ENCODE measurements at places on chromosomes 6 and 20. TPM values are rescaled to one million over a fixed set of nuclear protein-coding genes. Genes with fewer than 3 reads are reported as not detected.
A peak's percentile ranks its signal among the peaks of the same experiment; 100 is the strongest.

The GPR6 gene
- total RNA-seq: not detected

DNA sequence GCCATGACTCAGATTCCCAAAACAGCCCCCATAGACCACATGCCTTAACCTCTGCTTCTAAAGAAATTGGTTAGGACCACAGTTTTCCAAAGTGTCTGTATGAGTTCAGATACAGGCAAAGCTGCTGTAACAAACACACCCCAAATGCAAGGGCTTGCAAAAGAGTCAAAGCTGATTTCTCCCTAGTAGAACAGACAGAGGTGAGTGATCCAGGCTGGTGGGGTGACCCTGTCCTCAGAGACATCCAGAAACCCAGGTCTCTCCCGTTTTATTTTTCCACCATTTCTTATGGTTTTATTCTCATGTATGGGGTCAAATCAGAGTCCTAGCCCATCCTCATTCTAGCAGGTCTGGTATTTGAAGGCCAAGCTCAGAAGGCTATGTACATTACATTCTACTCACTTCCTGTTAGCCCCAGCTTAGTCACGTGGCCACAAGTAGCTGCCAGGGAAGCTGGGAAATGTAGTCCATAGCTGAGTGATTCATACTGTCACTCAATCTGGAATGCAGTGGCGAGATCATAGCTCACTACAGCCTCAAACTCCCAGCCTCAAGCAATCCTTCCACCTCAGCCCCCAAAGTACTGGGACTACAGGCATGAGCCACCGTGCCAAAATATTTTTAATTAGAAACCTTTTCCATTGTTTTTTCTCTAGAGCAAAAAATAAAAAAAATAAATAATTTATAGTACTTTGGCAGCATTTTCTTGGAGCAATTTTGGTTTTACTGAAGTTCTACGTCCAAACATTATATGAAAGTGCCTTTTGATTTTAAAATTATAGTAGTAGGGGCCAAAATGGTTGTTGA lies 175.2 kb downstream of the ZMYND8 start:
- DNase-seq: peak; percentile 77

The TCF21 gene
- total RNA-seq: not detected

DNA sequence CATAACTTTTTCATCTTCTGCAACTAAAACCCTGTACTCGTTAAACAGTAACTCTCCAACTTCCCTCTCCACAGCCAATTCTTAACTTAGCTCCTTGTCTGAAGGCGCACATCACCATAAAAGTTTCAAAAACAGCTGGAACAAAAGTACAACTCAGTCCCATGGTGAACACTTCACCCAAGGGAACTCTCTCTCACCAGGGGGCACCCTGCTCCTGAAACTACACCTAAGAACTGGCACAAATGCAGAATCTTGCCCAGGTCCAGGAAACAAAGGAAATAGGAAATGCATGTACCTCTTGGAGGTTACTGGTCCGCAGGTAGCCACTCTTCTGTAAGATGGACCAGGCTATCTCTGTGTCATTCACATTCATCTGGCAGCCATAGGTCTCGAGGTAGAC lies 6.6 kb downstream of the CDK5RAP1 start:
- no peak for DNase-seq

DNA sequence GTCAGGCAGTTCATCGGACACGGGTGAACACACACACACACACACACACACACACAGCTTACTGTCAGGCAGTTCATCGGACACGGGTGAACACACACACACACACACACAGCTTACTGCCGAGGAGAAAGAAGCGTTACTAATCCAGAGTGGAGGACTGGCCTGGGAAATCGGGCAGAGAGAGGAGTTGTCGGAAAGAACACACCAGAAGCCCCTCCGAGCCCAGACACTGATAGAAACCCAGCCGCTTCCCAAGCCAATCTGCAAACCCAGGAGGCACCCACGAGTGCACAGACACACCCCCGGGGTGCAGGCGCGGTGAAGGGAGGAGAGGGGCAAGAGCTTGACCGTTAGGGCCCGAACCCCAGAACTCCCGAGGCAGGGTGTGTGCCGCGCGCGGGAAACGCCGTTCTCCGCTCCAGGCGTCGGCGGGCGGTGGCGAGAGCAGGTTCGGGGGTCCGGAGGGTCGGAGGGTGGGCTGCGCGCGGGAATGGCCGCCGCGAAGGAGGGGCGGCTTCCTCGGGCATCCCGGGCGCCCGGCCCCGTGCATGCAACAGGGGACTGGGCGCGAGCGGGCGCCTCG lies 636 bp downstream of the ELOVL2 start:
- peak; percentile 50 for DNase-seq

The CYP21A2 gene
- not detected for total RNA-seq

- DNase-seq: no peak
Measured at GRCh38 chr6:34531580-34532201, 24.4 kb downstream of the SPDEF start.

- no peak for DNase-seq
Measured at GRCh38 chr6:111766201-111766857, 106.9 kb downstream of the FYN start.

GRCh38 chr6:28896505-28897368 lies 27.0 kb downstream of the TRIM27 start:
- peak; percentile 69 for DNase-seq

DNA sequence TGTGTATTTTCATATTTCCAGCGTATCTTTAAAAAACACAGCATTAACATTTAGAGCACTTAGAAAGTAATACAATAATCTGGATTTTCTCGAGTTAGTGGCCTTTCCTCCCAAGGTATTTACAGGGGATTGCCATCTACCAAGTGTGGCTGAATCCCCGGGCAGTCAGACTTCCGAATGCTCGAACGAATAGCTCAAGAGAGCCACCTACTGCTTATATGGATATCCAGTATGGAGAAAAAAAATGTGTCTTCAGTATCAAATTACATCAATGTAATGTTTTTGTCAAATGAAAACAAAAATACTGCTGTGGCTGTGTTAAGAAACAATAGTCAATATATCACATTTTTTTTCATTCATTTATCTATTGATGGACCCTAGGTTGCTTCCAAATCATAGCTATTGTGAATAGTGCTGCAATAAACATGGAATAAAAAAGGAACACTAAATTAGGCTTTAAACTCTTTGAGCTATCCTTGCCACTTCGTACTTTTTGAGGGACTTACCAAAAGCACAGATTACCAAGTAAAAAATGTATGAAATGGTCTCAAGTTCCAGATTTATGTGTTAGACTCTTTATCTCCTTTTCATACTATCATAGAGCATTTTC lies 654.5 kb upstream of the PTCHD4 start:
- DNase-seq: peak; percentile 59

DNA sequence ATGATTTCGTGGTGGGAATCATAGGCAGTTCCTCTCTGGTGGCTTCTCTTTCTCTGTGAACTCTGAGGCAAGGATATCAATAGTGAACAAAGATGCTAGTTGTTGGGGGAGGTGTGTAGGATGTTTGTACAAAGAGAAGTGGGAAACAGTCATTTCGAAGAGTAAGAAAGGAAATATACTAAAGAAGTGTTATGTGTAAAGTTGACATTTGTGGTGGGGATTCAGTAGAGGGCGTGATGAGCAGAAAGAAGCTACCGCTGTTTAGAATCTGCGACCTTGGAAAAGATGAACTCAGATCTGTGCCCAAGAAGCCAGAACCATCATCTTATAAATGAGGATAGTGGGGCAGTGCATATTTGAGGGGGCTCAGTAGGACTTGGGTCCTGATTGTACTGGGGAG lies 11.4 kb downstream of the SLC35F1 start:
- no peak for DNase-seq

The MAP3K5 gene
- 3.4 TPM for total RNA-seq

DNA sequence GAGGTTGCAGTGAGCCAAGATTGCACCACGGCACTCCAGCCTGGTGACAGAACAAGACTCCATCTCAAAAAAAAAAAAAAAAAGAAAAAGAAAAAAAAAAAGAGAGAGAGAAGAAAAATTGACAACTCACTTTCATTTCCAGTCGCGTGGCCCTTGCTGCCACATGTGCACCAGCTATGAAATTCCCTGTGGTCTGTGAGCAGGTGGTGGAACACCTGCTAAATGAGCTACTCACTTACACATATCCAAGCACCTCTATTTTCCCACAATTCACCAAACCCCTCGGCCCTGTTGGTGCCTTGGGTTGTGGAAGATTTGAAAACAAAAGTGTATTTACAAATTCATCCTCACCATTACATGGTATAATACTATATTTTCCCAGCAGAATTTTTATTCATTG lies 105.2 kb upstream of the ASF1A start:
- no peak for DNase-seq

The THBS2 gene
- total RNA-seq: 12.5 TPM

GRCh38 chr6:38415231-38416005 lies 224.3 kb downstream of the BTBD9 start:
- DNase-seq: no peak

- DNase-seq: no peak
Measured at GRCh38 chr6:120671519-120671918, 662.8 kb downstream of the TBC1D32 start.

The SERAC1 gene
- total RNA-seq: 2.5 TPM

DNA sequence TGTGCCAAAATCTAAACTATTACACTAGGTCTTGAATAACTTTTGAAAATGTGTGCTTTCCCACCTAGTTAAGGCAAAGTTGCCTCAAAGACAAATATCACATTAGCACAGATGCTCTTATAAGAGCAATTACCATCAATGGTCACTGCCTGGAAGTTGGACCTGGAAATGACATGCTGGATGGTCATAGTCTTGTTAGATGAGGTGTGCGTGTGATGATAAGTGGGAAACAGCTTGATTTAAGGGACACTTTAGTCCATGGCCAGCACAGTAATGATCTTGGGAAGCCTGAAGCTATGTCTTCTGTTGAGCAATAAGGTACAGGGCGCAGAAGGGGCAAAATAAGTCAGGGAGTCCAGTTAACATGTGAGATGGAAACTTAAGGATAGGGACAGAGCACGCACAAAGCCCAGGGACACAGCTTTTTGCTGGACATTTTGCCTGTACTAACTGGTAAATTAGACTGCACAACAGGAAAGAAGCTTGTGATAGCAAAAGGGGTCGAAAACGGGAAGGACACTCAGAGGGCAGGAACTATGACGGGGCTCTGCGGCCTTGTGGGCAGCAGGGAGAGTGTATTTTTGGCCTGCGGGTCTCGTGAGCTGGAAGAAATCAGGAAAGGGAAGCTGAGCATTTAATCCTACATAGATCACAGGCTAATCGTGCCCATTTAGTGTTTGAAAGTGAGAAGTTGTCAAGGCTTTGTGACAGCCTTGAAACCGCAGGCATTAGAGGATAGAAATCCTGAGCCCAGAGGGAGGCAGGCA lies 66.7 kb upstream of the BMP2 start:
- DNase-seq: no peak

DNA sequence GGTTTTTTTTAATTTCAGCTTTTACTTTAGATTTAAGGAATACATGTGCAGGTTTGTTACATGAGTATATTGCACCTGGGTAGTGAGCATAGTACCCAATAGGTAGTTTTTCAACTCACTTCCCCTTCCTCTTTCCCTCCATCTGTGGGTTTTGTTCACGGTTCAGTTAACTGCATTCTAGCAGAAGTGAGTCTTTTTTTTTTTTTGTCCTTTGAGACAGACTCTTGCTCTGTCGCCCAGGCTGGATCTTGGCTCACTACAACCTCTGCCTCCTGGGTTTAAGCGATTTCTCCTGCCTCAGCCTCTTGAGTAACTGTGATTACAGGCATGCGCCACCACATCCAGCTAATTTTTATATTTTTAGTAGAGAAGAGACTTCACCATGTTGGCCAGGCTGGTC lies 8.7 kb downstream of the UBR2 start:
- no peak for DNase-seq

DNA sequence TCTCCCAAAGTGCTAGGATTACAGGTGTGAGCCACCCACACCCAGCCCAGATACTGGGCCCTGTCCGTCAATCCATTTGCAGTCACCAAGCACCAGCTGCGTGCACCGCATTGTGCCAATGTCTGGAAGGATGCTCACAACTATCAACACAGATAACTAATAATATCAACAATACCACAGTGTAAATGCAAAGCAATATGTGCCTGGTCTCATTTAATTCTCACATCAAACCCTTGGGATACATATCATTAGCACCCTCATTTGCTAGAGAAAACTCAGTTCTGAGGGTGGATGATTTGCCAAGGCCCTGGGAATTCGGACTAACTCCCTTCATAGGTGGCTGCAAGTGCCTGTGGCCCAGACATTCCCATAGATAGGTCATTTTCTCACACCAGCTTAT lies 14.5 kb downstream of the RIPOR3 start:
- DNase-seq: no peak

The TRIM40 gene
- total RNA-seq: not detected

The SSTR4 gene
- not detected for total RNA-seq

DNA sequence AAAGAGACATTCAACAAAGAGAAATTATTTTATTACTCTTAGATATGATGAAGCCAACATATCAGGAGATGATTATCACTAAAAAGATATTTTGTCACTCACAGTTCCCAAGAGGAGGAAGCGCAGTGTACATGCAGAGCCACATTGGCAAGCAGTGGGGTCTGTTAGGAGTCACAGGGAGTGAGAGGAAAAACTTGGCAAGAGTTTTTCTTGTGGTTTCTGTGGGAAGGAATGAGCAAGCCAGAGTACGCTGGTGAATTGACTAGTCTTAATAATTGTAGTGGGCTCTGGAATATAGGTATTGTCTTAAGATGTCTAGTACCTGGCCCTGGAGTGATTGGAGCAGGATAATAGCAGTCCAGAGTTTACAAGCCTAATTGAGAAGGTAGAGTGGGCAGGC lies 1095.2 kb downstream of the GRIK2 start:
- no peak for DNase-seq

The RIPOR3 gene
- total RNA-seq: 0.27 TPM

The PTPRA gene
- 11.0 TPM for total RNA-seq

The SMLR1 gene
- total RNA-seq: not detected

DNA sequence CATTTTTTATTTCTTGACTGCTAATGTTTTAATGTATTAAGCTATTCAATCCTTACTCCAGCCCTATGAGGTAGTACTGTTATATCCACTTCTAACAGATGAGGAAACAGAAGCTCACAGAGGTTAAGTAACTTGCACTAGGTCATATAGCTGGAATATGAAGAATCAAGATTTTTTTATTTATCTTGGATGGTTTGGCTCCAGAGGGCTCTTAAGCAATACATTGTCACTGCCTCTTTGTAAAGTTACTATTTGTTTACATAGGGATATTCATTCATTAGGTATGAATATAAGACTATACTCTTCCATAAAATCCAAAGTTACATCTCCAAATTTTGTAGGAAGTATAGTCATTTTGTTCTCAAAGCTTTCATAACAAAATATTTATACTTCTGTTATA lies 113.8 kb downstream of the LAMP5 start:
- DNase-seq: no peak

The SLCO4A1 gene
- total RNA-seq: 16.3 TPM

DNA sequence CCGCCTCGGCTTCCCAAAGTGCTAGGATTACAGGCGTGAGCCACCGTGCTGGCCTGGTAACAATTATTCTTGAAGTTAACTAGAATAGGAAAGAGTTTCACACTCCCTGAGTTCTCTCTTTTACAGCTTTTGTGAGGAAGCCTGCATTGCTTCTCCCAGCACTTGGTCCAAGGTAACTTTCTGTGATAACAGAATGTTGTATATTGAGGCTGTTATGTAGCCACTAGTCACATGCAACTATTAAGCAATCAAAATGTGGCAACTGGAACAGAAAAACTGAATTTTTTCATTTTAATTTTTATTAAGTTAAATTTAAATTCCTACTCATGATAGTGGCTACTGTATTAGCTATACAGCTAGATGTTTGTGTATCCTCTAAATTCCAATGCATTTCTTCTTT lies 2.5 kb downstream of the TRIM38 start:
- DNase-seq: no peak

- DNase-seq: no peak
Measured at GRCh38 chr6:167564416-167565250, 239.7 kb downstream of the TTLL2 start.

GRCh38 chr6:19837511-19838441 lies 606 bp downstream of the ID4 start:
- DNase-seq: peak; percentile 71

GRCh38 chr6:94511502-94512088 lies 1065.7 kb upstream of the MANEA start:
- DNase-seq: no peak
